Esophagus squamous epithelium (tissue), 5 donors: ENCODE measurements at places on chromosomes 1 and 21.

DNA sequence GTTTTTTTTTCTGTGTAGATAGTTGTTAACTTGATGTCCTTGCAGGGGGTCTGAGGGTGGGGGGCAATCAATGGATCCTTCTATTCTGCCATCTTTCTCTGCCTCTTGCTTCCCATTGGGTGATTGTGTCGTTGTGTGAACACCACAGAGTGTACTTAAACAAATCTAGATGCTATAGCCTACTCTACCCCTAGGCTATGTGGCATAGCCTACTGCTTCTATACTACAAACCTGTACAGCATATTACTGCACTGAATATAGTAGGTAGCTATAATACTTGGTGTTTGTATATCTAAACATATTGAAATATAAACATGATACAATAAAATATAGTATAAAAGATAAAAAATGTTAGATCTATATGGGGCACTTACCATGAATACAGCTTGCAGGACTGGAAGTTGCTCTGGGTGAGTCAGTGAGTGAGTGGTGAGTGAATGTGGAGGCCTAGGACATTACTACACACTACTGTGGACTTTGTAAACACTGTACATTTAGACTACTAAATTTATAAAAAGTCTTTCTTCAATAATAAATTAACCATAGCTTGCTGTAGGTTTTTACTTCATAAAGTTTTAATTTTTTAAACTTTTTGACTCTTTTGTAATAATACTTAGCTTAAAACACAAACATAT, 105.4 kb downstream of the CENPF start:
- DNase-seq = no peak

GRCh38 chr1:56057466-56058405, 521.6 kb downstream of the PLPP3 start:
- no peak for DNase-seq

DNA sequence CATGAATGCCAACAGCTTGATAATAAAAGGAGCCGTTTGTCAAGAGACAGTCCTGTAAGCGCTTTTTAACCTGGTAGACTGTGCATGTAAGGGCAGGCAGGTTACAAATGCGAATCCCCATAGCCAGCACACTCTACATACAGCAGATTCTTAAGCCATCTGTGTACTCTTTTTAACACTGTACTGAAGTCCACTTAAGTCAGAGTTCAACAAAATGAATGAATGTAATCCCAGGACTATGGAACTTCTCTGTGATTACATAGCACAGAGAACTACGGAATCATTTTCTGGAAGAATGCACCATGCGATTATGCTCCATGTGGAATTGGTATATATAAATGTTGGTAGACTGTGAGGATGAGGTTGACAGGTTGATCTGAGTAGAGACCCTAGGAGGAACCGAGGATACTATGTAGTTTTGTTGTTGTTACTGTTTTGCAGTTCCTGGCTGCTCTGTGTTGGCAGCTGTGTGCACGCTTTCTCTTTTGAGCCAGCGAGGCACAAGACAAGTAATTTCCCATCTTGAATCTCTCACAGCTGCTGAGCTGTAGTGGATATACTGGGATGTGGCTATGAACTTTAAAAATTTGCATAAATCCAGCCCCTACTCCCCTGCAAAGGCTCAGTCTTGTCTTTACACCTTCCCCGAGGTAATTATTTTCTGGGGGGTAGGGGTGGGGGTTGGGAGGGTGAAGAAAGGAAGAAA, 21.9 kb downstream of the LRRC8D start:
- no peak for DNase-seq

DNA sequence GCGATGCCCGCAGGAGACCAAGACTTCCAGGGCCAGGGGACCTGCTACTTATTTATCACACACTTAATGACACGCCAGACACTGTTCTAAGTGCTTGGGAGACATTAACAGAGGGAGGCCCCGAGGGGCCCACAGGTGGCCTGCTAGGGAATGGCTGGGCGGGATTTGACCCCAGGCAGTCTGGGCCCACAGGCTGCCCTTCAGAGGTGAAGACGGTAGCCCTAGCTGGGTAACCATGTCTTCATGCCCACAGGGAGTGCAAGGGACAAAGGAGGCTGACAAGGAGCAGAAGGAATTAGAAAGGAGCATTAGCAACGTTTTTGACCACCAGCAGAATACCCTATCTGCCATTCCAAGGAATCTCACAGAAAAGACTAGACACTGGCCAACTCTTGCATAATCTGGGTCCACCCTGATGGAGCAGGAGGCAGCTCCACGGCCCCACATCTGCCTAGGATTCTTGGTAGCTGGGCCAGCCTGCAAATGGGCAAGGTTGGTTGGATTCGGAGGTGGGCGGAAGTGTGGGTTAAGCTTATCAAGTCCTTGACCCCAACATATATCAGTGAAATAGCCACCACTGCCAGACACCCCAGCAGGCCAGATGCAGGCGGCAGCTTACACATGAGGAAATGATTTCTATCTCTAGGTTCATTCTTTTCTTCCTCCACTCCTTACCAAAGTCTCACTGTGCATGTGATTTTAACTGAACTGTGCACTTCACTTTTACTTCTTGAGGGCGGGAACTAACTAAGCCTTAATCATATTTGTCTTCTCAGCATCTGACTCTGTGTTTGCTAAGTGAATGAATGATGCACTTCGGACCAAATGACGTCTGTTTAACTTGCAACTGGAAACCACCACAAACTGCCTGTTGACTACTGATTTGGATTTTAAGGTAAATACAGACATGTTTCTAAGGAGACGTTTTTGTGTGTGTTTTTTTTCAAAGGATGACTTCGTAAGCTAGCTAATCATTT, 3.4 kb upstream of the ETS2 start:
- no peak for DNase-seq

DNA sequence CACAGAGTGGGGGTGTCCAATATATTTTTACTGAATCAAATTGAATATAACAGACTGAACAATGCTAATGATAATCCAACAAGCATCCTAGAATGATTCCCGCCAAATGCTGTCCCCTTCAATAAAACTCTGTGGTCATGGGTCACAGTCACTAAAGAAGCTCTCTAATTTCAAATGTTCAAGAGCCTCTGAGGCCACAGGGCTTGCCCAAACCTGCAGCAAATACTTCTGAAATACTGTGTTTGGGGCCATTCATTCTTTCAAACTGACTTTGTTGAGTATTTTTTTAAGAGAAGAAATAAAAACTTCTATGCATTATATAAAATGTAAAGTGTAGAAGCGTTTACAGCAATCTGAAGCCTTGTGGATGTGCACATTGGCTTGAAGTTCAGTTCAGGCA, 7.6 kb upstream of the BEND5 start:
- DNase-seq = no peak

DNA sequence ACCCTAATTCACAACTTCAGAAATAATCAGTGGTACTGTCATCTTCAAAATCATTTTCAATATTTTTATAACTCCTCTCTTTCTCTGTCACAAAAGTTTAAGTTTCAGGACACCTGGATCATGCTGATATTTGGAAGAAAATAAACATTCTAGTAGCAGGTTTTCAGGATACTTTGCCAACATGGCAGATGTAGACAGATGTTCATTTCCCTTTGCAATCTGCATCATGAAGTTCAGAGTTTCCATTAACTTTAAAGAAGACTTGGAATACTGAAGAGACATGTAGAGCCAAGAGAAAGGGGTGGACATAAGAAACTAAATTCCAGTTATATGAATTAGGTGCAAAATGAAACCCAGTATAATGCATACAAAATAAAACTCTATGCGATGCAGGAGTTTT, 218.1 kb downstream of the USH2A start:
- no peak for DNase-seq

DNA sequence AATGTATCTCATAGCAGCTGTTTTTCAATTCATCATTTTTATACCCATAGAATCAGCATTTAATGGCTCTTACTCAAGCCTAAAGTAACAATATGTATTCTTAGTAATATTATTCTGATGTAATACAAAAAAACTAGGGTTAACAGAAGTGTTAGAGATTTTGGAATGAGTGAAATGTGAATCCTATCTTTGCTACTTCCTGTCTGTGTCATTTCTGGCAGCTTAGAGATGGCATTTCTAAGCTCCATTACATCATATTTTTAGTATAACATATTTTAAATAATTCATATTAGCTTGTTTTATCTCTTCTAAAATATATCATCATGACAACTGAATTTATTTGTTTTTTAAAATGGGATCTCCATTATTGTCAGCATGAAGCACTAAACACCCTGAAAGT, 90.2 kb downstream of the LRRC7 start:
- DNase-seq = no peak

GRCh38 chr1:7374563-7375160, 396.4 kb upstream of the VAMP3 start:
- DNase-seq = no peak

- DNase-seq = no peak
Measured at GRCh38 chr1:203794764-203795440, 521 bp upstream of the ZBED6 start.

GRCh38 chr1:167093846-167094516, at the start of gene STYXL2:
Gene STYXL2, plus strand, starts transcription at chr1:167094075. Its CDS starts 775 bp downstream, at chr1:167094850.
- DNase-seq = no peak

GRCh38 chr1:17563494-17564281, 24.2 kb downstream of the ARHGEF10L start:
- DNase-seq = no peak

DNA sequence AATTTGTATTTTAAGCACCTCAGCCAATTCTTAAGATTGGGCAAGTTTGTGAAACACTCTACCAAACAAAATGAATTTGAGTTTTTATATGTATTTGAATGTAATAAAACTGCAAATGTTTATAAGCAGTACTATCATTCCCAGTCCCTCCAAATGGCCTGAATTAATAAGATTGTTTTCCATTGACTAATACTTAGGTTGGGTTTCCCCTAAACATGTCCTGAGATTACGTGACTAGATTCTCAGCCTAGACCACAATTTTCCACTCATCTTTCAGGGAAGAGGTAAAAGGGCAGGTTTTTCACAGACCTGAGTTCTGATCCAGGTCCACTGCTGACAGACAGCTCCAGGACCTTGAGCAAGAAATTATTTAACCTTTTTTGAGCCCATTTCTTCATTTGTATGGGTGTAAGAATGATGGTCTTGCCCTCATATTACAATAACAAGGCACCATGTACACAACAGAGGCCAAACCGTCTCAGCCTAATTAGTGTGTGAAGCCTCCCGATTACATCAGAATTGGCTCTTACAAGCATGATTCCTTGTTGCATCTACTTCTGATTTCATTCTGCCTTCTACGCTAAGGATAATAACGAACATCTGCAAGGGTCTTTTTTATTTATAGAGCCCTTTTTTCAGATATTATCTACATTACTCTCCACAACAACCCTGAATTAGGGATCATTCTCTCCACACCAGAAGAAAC, 51.2 kb downstream of the BEND5 start:
- no peak for DNase-seq

DNA sequence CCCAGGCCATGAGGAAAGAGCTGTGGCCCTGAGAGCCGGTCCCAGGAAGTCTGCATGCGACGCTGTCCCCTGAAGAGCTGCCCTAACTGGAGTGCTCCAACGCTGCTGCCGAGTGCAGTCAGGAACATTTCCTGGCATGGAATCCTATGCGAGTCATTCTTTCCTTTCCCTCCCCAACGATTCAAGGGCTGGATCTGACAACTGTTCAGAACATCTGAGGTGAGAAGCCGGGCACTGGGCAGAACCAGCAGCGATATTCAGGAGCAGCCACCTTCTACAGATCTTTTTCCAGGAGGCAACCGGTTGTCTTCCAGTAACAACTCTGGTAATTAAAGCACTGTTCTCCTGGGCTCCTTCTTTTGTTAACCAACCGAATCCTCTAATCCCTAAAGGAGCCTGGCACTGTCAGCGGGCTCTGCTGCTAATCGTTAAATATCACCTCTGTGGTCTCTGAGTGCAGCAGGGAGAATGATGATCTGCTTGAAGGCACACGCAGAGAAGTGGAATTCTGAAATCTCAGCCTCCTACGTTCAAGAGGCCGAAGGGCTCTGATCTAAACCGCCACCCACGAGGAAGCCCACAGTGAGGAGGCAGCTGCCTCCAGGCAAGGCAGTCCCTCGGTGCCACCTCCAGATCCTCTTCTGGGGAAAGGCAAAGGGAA, 55.8 kb downstream of the SLC45A1 start:
- DNase-seq = no peak

DNA sequence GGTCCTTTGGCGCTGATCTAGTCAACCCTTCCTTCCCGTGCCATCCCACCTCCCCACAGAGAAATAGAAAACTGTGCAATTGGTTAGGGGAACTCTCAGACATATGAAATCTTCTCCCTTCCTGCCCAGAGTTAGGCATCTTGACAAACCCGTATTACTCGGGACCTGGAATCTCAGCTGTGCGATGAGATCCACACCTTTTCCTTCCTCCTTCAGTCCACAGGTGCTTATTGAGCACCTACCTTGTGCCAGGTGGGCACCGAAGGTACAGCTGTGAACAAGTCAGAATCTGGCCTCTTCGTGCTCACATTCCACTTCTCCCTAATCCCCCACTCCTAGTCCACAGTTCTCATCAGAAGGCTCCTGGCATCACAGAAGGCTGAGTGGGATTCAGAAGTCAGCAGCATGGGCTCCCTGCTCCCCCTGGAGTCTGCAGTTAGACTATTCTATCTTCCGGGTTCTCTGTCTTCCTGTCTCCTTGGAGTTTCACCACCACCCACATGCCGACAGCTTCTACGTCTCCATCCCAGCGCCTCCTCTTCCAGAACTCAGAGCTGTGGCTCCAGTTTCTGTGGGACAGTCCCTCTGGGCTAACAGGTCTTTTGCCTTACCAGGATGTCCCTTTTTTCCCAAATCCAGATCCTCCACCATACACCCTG, 23.0 kb downstream of the KNCN start:
- DNase-seq = no peak

DNA sequence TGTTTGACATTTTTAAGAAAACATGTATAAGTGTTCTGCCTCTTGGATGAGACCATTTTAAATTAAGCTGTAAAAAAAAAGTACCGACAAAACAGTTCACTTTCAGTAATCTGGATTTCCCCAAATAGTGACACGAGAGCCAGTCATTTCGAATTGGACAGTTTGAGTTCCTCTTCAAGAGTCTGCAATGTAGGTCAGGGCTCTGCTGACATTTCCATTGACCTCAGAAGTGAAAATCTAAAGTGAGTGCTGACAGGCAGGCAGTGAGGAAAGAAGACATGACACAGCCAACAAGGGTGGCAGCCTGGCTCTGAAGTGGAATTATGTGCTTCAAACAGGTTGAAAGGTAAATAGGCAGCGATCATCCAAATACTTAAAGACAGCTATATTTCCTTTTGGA, at the start of gene IL23R:
TSS of gene IL23R (plus strand) at position 259 of the 400 bp plus-strand sequence. CDS start 1,667 bp downstream, outside the sequence.
- DNase-seq = no peak

DNA sequence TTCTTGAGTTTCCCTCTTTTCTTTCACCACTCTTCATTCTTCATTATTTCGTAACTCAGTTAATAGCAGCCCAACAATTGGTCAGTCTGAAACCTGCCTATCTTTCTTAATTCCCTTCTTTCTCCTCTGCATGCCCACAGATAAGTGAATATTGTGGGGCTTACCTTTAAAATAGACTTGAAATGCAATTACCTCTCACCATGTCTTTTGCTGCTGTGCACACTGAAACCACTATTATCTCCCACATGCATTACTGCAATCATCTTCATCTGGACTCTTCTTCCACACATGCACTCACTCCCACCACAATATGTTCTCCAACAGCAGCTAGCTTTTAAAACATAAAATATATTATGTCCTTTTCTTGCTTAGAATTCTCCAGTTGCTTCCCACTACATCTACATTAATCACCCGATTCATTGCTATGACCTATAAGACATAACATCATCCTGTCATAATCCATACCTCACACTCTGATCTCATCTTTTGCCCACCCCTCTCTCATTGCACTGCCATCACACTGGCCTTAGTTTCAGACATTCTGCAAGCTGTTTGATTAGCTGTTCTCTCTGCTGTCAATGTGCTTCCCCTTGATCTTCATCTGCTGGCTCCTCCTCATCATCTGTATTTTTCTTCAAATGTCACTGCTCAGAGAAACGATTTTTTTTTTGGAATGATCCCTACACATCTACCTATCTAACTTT, 304.8 kb downstream of the PTPRC start:
- no peak for DNase-seq

- no peak for DNase-seq
Measured at GRCh38 chr1:68916221-68916902, 419.5 kb upstream of the DEPDC1 start.
